ENCODE measurements at places on chromosomes 7 and 10.
A peak's percentile ranks its signal among the peaks of the same experiment; 100 is the strongest.

- DNase-seq: no peak
These were observed 15.4 kb downstream of the TAS2R41 start for GRCh38 chr7:143492799-143493739.

DNA sequence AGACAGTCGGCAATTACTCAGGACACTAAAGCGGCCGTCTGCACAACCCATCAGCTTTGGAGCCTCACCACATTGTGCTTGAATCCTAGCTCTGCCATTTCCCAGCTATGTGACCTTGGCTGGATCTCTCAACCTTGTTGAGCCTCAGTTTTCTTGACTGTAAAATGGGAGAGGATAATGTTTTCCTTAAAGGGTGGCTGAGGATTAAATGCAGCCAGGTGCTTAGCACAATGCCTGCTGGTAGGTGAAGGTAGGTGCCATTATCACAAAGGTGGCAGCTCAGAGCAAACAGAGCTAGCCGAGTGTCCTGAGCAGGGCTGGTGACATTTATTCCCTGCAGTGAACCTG is 508.5 kb upstream of the ZMIZ1 start:
- DNase-seq: no peak

DNA sequence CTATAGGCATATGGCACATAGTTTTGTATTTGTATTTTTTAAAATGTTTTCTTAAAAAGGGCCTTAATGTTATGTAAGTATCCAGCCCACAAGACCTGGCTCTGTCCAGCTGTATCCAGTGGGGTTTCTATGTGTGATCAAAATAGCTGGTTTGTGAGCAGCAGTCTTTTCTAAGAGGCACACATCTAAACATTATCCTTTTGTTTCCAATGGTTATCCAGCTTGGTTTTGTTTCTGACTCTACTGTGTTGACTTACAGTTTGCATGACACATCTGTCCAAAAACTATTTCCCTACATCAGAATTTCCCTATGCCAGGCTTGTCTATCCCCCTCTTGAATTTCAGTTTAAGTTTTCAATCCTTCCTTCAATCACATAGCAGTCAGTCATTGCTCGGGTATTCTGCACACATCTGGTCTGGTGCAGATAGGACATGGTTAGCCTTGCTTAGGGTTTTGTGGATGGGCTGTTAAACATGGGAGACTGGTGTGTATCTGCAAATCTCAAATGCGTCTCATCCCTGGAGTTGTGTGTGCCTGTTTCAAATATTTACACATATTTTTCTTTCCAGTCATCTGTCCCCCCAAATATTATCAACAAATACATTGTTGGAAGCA is 104.2 kb downstream of the SAMD9 start:
- no peak for DNase-seq

- DNase-seq: no peak
These were observed 17.8 kb upstream of the LCOR start for GRCh38 chr10:96814264-96814663.

- DNase-seq: no peak
These were observed 18.8 kb downstream of the DNAJC9 start for GRCh38 chr10:73228247-73228646.

DNA sequence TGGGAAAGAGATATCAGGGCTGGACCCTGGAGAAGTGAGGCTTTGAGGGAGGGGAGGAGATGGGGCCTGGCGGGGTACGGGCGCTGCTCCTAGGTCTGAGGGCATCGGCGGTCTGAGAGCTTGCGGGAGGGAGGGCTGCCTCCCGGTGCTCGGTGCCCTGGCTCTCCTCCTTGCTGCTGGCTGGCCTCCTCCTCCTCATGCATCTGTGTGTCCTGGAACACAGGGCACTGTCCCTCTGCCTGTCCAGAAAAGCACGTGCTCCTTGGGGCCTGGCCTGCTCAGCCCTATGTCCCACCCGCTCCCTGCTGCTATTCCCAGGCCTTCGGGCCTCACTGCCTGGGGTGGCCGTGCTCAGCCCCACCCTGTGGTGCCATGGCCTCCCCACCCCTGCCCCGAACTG is 166.9 kb downstream of the RNF216 start:
- DNase-seq: no peak

- DNase-seq: no peak
These were observed 144.4 kb downstream of the PTPN20 start for GRCh38 chr10:47055386-47056246.

- DNase-seq: peak; percentile 28
These were observed at the start of gene SAMD9 for GRCh38 chr7:93117852-93118530. Gene SAMD9, minus strand, starts transcription at chr7:93117979. Its CDS starts 11,882 bp downstream, at chr7:93106097.

DNA sequence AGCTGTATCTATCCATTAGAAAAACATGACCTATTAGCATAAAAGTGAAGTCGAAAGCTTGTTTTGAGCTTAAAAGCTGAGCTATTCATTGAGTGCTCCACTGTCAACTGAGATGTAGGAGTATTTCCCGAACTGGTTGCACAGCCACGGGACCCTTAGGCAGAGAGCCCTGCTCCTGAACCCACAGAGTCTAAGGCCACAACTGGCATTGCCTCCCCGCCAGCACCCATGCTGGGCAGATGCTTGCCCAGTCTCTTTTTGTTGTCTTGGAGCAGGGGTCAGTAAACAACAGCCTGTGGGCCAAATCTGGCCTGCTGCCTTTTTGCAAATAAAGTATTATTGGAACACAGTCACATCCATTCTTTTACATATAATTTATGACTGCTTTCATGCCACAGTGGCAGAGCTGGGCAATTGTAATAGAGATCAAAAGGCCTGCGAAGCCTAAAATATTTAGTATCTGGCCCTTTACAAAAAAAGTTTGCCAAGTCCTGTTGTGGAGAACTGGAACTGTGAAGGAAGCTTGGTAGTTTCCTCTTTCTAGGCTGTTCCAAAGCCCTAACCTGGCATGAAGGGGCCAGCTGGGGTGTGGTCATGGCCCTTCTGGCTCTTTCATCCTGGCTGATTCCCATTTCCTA is 58.4 kb upstream of the WAPL start:
- DNase-seq: no peak

DNA sequence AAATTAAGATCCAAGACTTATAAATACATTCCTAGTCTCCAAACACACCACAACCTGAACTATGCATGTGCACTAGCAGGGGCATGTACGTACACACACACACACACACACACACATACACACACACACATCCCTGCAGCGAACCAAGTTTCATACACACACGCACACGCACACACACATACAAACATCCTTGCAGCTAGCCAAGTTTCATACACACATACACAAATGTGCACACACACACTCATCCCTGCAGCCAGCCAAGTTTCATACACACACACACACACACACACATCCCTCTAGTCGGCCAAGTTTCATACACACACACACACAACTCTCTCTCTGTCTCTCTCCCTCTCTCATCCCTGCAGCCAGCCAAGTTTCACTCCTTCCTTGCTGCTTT is 82.7 kb upstream of the WIPF3 start:
- no peak for DNase-seq

GRCh38 chr7:81926154-81926553 is 156.3 kb upstream of the HGF start:
- no peak for DNase-seq

- DNase-seq: no peak
These were observed 22.1 kb upstream of the OPN4 start for GRCh38 chr10:86632009-86632800.

DNA sequence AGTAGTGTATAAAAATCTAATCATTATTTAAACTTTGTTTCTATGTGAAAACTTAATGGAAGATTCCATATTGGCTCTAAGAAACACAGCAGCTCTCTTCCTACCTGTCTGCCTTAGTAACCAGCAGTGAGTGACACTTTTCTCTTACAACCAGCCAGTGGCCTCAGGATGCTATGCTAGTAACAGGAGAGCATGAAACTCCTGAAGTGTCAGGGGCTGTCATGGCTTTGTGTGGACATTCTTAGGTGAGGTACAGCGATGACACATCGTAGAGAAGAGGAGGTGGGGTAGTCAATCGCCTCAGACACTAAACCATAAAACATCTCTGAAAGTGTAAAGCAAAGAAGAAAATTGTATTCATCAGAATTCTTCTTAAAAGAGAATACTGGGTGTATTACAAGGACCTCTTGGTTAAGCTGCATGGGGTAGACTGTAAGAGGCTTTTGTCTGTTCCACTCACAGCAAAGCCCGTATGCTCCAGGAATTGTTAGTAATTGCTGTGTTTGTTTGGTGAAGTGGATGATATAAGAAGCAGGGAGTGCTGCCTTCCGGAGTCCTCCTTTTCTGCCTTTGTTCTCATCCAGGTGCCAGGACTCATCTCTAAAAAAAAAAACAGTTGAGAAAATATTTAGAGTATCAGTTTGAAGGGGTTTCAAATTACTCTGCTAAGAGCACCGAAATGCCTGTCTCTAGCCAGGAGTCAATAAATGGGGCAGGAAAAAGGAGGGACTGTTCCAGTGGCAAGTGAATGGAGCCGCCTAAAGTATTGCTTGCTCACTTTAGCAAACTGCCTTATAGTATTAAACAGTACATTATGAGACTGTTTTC is 518.8 kb downstream of the CNTNAP2 start:
- no peak for DNase-seq

DNA sequence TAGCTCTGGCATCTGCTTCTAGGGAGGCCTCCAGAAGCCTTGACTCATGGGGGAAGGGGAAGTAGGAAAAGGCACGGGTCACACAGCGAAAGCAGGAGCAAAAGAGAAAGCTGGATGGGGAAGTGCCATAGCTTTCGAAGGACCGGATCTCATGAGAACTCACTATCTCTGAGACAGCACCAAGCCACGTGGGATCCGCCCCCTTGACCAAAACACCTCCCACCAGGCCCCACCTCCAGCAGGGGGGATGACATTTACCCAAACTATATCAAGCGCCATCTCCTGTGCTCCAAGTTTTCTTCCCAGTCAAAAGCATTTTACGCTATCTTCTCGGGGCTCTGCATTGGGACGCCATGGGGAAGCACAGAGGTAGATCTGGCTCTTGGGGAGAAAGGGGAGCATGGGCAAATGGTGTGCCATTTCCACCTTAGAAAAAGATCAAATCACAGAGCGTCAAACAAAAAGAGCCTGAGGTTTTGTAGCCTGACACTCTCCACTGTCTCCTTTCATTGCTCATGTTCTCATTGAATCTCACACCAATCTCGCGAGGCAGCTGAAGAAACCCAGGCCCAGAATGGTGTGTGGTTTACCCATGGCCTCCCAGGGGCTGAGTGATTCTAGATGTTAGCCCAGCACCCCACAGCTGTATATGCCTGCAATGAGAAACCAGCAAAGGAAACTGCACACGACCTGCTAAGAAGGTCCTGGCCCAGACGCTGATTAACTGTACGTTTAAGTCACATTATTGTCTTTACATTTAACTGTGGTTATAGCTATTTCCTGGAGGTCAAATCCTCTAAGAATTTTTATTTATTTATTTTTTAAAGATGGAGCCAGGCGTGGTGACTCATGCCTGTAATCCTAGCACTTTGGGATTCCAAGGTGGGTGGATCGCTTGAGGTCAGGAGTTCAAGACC is 8.1 kb upstream of the OLAH start:
- no peak for DNase-seq

DNA sequence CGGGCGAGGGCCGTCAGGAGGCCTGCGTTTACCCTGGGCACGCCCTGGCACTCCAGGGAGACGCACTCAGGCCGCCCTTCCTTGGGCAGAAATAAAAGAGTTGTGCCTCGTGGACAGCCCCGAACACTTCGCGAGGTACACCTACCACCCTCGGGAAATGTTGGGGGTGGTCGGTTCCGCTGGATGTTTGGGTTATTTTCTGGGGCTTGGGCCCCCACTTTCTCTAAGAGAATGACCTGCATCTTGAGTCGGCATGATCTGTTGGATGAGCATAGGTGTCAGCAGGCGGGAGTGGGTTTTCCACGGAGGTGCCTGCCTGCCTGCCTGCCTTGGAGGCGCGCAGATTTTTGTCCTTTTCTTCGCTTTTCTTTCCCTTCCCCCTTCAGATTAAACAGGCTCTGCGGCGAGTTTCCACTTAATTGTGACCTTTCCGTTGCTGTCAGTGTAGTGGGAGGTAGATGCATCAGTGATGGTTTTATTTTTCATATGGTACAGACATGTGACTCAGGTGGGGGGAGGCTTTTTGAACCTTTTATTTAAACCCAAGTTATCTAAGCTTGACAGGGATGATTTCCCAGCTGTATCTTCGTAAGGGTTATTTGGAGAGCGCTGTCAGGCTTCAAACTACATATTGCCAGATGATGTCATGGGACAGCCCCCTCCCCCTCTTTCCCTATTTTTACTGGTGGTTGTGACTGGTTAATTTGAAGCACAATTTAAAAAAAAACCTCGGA is 661 bp downstream of the HECTD2 start:
- no peak for DNase-seq

DNA sequence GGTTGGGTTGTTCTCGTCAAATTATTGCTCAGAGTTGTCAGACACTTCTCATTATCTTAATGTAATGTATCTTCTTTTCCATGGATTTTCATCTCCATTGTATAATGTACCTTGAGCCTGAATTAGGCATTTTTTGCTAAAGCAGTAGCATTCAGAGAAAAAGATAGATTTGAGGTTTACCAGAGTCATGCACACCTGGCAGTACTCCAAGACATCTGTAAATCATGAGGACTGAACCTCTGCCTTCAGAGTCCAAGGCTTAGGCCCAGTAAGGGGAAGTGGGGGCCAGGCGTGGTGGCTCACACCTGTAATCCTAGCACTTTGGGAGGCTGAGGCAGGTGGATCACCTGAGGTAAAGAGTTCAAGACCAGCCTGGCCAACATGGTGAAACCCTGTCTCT is 624.3 kb upstream of the MBL2 start:
- DNase-seq: no peak

- no peak for DNase-seq
These were observed 6.1 kb upstream of the UBE2H start for GRCh38 chr7:129958643-129959470.

GRCh38 chr10:44416936-44417335 is 32.0 kb upstream of the CXCL12 start:
- DNase-seq: no peak

DNA sequence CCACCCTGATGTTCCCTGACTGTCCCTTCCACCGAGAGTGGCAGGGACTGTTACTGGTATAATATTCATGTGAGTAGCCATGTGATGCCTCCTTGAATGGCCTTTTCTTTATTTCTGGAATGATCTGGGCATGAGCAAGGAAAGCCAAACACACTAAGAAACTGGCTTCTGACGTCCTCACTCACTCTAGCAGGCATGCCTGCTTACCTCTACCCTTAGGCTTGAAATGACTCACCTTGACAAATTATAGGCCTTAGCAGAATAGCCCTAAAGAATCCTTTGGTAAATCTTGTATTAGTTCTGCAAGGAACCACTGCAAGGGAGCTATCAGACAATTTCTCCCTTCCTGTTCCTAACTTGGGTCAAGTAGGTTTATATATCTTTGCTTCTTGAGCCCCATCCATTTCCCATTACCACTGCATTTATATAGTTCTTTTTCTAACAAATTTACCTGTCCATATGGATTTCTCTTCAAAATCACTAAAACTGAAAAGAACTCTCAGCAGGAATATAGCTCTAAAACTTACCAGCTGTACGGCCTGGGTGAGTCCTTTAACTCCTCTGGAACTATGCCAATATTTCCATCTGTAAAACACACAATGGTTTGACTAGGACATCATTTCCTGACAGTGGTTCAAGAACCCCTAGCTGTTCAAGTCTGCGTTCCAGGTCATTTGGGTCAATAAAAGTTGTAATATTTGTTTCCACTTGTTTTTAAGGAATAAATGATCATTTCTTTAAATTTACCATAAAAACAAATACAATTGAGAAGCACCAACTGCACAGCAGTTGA is 13.0 kb upstream of the NDUFA5 start:
- no peak for DNase-seq

- DNase-seq: no peak
These were observed 5.6 kb downstream of the BTBD16 start for GRCh38 chr10:122276611-122277208.

- no peak for DNase-seq
These were observed 9.8 kb upstream of the STEAP4 start for GRCh38 chr7:88316456-88316855.
